ENCODE measurements at places on chromosomes 4 and X.

DNA sequence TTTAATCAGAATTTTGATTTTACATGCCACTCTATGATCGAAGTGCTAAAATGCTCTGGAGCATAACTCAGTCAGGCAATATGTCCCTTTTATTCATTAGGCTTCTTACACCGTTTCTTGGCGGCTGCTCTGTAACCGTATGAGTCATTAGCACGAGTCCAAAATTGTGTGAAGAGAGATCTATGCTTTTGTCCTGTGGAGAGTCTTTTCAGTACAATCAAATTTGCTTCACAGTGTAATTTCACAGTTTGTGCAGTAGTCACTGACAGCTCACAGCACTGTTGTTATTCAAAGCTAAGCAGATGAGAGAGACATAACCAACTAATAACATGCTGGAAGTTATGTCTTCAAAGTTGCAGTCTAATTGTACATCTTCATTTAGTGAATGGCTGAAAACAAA, 167.8 kb downstream of the PCDH10 start:
- no peak for DNase-seq

DNA sequence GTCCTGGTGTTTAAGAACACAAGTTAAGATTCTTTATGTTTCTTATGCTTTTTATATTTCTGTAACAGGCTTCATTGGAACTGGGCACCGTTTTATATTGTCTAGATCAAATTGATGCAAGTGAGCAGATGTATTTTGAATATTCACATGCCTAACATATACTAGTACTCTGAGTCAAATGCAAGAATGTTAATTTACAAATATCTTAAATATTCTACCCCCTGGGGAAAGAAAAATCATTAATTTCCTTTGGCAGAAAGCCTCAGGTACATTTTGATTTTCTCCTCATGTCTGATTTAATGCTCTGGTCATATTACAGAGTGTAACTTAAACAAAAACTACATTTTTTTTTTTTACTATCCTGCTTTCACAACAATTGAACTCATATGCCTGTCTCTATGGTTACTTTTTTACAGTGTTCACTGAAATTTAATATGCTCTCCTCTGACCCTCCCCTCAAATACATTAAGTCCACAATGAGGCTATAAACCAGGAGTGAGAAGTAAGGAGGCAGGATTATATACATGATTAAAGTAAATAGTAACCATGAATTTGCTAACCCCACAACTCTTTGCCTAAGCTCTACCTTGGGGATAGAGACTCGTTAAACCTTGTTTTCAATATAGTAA, 2.4 kb upstream of the NSUN7 start:
- no peak for DNase-seq

DNA sequence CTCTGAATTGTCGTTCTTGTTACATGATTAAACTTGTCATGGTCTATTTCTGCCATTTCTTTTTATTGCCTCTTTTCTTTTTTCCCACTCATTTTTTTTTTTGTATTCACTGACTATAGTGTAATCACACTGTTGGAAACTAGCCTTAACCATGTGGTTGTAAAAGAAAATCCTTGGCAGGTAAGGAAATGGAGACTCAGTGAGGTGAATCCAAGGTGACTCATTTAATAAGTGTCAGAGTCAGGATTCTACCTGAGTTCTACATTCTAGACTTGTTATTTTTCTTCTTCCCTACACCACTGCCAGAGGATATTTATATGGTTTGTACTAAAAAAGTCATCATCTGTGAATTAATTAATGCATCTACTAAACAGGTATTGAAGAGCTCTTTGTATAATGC, 152.2 kb downstream of the CBLL2 start:
- no peak for DNase-seq

DNA sequence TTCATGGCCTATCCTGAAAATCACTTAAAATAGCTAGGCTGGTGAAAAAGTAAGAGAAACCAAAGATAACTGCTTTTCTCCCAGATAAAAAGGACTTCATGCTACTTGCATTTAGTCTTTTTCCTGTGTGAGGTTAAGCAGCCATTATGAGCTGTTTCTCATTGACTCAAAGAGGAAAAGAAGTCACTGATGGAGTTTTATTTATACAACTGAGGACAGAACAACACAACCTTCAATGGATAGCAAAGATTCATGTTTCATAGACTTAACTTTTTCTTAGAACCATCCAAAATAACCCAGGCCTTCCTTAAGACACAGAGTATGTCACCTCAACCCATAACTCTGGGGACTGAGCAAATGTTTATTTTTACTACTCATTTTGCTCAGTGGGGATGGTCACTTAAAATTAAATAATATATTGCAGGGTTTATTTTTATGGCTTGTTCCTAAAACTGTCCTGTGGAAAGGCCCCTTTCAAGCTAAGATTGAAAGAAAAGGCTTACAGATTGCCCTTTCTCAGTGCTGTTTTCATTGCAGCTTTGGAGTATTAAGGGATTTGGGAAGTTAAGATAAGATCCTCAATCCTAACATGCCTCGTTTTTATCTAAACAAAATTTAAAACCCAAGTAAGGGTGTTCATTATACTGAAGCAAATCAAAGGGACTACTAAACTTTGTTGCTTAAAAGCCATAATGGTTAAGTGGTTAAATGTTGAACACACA, 252.6 kb upstream of the MAD2L1 start:
- no peak for DNase-seq

GRCh38 chr4:94979621-94980020, 221.9 kb downstream of the BMPR1B start:
- no peak for DNase-seq

GRCh38 chr4:101418055-101418454, 70.7 kb upstream of the PPP3CA start:
- DNase-seq: no peak

- DNase-seq: no peak
Observed at GRCh38 chr4:125681240-125681639, 366.5 kb downstream of the FAT4 start.

DNA sequence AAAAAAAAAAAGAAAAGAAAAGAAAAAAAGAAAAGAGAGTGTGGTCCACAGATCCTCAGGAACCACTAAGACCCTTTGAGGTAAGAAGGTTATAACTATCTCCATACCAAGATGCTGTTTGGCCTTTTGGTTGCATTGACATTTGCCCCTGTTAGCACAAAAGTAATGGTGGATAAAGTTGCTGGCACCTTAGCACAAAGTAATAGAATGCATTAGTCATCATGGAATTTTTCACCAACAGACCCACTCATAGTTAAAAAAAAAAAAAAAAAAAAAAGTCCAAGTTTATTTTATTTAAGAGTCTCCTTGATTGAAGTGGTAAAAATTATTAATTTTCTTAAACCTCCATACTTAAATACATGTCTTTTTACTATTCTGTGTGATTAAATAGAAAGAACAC, 78.4 kb upstream of the RBPJ start:
- DNase-seq: no peak

- DNase-seq: no peak
Observed at GRCh38 chr4:108620933-108621905, 843 bp downstream of the RPL34 start.

- no peak for DNase-seq
Observed at GRCh38 chr4:70728091-70728490, 6.3 kb downstream of the RUFY3 start.

Measured in left forelimb (tissue), 1 donor.